ENCODE measurements at places on chromosomes 6 and 20. TPM values are rescaled to one million over a fixed set of nuclear protein-coding genes. Genes with fewer than 3 reads are reported as not detected.

DNA sequence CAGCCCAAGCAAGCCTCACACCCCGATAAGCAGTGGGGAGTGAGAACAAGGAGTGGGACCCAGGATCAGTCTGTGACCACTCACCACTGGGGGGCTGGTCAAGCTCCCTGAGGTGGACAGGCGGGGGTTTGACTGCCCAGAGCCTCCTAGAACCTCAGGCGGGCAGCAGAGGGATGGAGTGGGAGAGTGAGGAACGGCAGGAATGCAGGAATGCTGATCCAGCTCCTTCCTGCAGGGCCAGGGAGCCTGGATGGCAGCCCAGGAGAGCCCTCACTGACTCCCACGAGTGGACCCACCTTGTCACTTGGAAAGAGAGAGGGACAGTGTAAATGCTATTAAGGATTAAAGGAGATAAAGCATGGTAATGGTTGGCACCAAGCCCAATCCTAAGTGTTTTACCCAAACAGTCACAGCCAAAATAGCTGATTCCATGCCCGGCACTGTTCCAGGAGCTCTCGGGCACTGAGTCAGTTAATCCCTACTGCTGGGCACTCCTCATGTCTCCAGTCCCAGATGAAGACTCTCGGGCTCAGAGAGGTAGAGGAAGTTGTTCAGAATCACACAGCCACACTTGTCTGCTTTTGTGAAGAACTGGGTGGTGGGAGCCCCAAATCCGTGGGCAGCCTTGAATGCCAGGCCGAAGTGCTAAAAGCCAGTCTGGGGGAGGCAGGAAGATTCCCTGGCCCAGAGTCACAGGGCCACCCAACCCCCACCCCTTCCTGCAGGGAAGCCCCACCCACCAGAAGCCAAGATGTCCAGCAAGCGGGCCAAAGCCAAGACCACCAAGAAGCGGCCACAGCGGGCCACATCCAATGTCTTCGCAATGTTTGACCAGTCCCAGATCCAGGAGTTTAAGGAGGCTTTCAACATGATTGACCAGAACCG is 3.1 kb downstream of the MYL9 start:
- peak; percentile 73 for DNase-seq
- peak overlapping the region; percentile 75 for H3K27ac ChIP-seq
- H3K27me3 ChIP-seq: no peaks in the 10 kb centered on the region
- H3K36me3 ChIP-seq: peaks cover 30% of the 10 kb centered on the region
- H3K4me3 ChIP-seq: peak overlapping the region; percentile 86

- no peaks in the 10 kb centered on the region for H3K4me1 ChIP-seq
- peak; percentile 57 for DNase-seq
- no peaks in the 10 kb centered on the region for H3K36me3 ChIP-seq
- no peak overlapping the region for H3K27ac ChIP-seq
- H3K27me3 ChIP-seq: no peaks in the 10 kb centered on the region
Measured at GRCh38 chr6:129031051-129031599, 148.2 kb downstream of the LAMA2 start.

DNA sequence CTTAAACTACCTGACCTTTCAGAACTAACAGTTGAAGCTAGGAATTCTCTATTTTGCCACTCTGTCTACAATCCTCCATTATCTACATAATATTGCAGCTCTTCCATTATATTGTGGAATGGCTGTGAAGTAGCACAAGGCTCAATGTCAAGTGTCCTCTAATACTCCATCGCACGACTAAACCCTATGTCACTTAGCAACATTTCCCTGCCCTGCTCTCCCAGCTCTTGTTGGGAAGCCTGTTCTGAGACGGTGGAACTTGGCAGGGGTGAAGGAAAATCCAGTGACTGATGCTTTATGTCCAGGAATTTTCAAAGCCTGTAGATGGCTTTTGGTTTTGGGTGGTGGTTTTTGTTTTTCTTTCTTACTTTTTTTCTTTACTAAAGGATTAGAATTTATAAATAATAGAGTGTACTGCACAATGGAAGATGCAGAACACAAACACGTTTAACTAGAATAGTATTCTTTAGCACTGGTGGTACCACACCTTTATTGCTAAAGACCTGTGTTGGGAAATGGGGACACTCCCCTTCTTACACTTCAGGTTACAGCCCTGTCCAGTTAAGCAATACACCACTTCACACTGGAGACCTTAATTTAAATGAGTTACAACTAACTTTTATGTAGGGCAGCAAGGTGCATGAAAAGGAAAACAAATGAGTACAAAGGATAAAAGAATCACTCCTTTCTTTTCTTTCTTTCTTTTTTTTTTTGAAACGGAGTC is 20.7 kb upstream of the AMD1 start:
- no peaks in the 10 kb centered on the region for H3K36me3 ChIP-seq
- H3K4me3 ChIP-seq: no peak overlapping the region
- no peaks in the 10 kb centered on the region for H3K27me3 ChIP-seq
- DNase-seq: no peak
- no peaks in the 10 kb centered on the region for H3K4me1 ChIP-seq

HAO1 gene
- total RNA-seq: 0.20 TPM

KAT14 gene
- total RNA-seq: 8.4 TPM

ATP6V1G2 gene
- total RNA-seq: 3.4 TPM
